ENCODE measurements at places on chromosomes 6 and 20.

GRCh38 chr20:61099806-61100205 lies 152.3 kb upstream of the CDH4 start:
- no peak for DNase-seq

DNA sequence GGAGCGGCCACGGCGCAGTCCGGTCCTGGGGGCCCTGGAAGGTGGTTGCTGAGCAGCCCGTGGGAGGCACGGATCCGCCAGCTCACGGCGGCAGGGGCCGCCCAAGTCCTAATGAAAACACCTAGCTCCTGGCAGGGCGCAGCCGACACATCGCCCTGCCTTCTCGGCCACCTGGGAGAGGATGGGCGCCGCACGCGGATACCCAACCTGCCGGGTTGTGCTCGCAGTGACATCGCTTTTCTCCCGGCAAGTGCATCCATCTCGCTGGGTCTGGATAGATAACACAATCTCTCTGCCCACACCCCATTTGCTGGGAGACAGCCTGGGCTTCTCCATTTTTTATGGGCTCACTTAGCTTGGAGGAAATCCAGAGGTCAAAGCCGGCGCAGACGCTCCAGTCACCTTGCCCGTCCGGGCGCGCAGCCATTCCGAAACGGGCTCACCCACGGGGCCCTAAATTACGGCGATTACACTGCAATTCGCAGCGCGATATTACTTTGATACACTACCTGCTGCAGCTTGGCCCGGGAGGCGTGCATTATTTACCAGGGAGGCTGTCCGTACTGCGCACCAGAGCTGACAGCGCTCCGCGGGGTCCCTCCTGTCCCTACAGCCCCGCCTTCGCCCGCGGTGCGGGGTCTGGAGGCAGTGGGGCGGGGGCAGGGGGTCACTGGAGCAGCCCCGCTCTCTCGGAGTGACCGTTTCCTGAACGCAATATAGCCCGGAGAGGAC lies 36.2 kb upstream of the CCDC167 start:
- DNase-seq = no peak

DNA sequence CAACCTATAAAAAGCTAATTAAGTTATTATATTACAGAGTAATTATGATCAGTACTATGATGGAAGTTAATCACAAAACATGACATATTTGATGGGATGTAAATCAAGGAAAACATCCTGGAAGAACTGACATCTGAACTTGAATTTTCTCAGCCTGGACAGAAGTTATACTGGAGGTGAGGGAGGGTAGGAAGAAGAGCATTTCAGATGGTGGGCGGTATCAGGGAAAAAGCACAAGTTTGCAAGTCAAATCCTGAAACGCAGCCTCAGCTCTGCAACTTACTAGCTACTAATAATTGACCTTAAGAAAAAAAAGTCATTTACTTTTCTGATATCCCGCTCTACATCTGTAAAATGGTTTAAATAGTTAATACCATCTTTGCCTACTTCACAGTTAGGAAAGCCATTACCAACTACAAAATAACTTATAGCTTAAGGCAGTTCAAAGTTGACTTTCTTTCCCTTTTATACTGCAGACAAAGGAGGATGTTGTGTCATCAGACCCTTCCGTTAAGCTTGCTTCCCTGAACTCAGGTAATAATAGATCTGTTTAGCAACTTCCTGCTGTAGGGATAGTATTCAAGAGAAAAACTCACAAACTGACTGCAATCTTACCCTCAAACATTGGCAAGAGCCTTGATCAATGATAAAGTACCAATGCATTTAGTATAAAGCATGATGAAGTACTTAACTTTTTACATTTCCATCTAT lies 21.0 kb downstream of the NOL7 start:
- DNase-seq = no peak

DNA sequence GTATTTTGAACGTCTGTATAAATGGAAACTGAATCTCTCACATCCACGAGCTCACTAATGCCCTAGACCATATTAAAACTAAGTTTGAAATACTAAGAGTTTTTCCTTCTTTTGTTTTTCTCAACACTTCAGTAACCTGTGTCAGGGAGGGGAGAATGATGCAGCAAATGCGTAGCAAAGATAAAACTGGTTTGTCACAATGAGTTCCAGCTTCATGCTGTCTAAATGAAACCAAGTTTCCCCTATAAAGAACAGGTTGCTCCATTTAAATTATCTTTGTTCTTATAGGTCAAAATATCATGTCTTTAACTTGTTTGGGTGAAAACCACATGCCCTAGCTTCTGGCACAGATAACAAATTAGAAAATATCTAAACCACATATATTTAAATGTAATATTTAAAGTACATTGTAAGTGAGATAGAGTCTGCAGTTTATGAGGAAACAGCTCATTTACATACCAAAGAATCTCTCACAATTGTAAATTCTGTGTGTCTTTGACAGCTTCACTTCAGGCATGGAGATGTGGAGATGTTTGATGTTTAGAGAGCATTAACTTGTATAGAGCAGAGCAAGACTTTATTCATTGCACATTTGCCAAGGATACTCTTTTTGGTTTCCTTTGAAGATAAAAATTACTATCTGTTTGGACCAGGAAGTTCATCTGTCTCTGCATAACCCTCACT lies 7.3 kb downstream of the TRDN start:
- no peak for DNase-seq

- peak; percentile 58 for DNase-seq
These were observed 7.2 kb upstream of the SERPINB1 start for GRCh38 chr6:2848851-2849250.

DNA sequence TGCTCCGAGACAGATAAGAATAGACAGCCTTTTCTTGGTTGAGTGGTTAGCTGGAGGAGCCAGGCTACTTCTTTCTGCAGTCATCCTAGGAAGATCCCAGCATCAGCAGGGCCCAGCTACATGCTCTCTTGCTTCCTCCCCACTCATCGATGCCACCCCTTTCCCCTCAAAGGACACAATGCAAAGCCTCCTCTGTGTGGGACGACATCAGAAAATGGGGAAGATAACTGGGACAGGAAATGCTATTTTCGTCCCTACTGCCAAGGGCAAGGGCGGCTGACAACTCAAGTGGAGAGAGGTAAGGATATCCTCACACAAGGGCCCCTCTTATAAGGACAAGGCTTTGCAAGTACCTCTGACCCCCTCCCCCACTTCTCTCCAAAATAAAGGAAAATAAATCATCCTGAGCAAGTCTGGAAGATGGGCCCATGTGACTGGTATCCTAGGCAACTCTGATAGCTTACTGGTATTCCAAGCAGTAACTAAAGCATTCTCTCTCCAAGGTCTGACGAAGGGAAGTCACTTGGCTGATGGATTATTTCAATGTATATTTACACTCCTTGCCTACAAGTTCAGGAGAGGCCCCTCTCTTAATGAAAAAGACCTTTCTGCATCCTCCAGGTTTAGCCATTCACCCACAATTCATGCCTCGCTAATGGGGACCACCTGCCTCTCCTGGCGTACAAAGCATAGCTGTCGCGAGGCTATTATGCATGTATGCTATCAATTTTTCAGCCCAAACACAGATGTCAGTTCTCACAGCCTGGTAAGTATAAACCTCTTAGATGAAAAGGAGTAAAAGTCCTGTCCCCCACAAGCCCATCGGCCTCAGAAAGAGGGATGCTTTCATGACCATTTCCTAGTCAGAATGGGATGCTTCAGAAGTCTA lies 11.3 kb downstream of the ELMO2 start:
- no peak for DNase-seq

- no peak for DNase-seq
These were observed 605 bp downstream of the CDC5L start for GRCh38 chr6:44388135-44388487.

GRCh38 chr6:83270971-83271719 lies 78.0 kb downstream of the RWDD2A start:
- DNase-seq = no peak

DNA sequence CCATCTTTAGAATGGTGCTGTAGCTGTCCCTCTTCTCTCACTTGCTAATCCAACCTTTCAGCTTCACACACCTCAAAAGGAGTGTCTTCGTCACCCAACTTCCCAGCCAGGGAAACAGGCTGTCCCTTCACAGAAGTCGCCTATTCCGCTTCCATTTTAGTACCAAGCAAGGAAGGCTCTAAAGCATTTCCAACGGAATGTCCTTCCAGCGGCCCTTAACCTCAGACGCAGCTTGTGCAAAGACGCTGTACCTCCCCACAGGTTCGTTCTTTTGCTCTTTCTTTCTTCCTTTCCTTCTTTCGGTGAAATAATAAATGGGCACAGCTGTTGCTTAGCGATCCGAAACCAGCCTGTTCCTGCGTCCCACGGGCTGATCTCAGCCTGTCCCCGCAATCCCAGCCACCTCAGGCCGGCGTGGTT lies 1.5 kb downstream of the PTPRT start:
- DNase-seq = no peak

GRCh38 chr20:58483470-58483869 lies 31.7 kb downstream of the APCDD1L start:
- no peak for DNase-seq
